ENCODE measurements at places on chromosomes 5 and 9. TPM values are rescaled to one million over a fixed set of nuclear protein-coding genes. Genes with fewer than 3 reads are reported as not detected.

GCNT4 gene
- 0.47 TPM for total RNA-seq

CENPK gene
- 35.5 TPM for total RNA-seq

SARDH gene
- total RNA-seq = 0.09 TPM

TSSK1B gene
- total RNA-seq = not detected

CRB2 gene
- 0.09 TPM for total RNA-seq

LRRC14B gene
- total RNA-seq = not detected

CREB3 gene
- 58.7 TPM for total RNA-seq

NR2F1 gene
- 5.0 TPM for total RNA-seq

NR5A1 gene
- total RNA-seq = not detected

CAMLG gene
- total RNA-seq = 25.1 TPM

KIF4B gene
- not detected for total RNA-seq

LCN12 gene
- 1.1 TPM for total RNA-seq

IFNA2 gene
- not detected for total RNA-seq

LCP2 gene
- not detected for total RNA-seq

ASTN2 gene
- total RNA-seq = 5.1 TPM

SCGB3A2 gene
- not detected for total RNA-seq

CDH18 gene
- not detected for total RNA-seq

GPR150 gene
- total RNA-seq = 0.07 TPM

SLC28A3 gene
- total RNA-seq = not detected

DNAJB5 gene
- 5.1 TPM for total RNA-seq

SH3PXD2B gene
- total RNA-seq = 16.0 TPM

ADAMTS2 gene
- not detected for total RNA-seq

CYLC2 gene
- total RNA-seq = not detected

SEMA6A gene
- 0.21 TPM for total RNA-seq

NPDC1 gene
- total RNA-seq = 78.6 TPM

PCDHGC3 gene
- 6.3 TPM for total RNA-seq

IRGM gene
- 0.13 TPM for total RNA-seq

PRDM9 gene
- total RNA-seq = not detected

GLRX gene
- 49.7 TPM for total RNA-seq

ARID3C gene
- total RNA-seq = 0.18 TPM

PCDHGA8 gene
- 0.02 TPM for total RNA-seq

TEX48 gene
- not detected for total RNA-seq

HTR4 gene
- not detected for total RNA-seq

IL3 gene
- total RNA-seq = not detected

CCL27 gene
- not detected for total RNA-seq

EGFLAM gene
- total RNA-seq = not detected

DMRT2 gene
- total RNA-seq = not detected

EIF4EBP3 gene
- total RNA-seq = 1.3 TPM

IFNK gene
- total RNA-seq = not detected

ZNF169 gene
- 1.9 TPM for total RNA-seq

PTGDS gene
- total RNA-seq = 0.71 TPM

GPX3 gene
- 17.8 TPM for total RNA-seq

IRX1 gene
- total RNA-seq = not detected

HAVCR1 gene
- total RNA-seq = 37.7 TPM

CDH6 gene
- 0.19 TPM for total RNA-seq

TMEM215 gene
- total RNA-seq = not detected
